ENCODE measurements at places on chromosomes 5 and 9.

GRCh38 chr9:94827584-94828304, 101.2 kb downstream of the AOPEP start:
- DNase-seq = no peak

DNA sequence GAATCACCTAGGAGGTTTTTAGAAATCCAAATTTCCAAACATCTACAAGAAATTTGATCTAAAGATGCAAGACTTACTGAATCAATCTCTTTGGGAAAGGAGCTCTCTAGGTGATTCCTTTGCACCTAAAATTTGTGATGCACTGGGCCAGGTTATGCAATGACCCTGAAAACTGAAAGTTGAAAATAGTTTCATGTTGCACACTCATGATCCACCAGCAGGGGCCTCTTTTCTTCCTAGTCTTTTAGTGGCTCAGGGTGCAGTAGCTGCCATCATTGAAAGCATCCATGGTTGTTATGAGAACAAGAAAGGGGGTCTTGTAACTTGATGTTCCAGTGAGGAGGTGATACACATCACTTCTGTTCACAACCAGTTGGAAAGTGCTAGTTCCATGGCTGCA, 486.8 kb downstream of the PSAT1 start:
- DNase-seq = no peak

DNA sequence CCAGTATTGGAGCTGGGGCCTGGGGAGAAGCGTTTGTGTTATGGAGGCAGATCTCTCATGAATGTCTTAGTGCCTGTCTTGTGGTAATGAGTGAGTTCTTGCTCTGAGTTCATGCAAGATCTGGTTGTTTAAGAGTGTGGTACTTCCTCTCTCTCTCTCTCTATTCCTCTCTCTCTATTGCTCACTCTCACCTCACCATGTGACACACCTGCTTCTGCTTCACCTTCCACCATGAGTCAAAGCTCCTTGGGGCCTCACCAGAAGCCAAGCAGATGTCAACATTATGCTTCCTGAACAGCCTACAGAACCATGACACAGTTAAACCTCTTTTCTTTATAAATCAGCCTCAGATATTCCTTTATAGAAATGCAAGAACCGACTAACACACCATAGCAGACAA, 242.7 kb upstream of the ADRA1B start:
- no peak for DNase-seq

DNA sequence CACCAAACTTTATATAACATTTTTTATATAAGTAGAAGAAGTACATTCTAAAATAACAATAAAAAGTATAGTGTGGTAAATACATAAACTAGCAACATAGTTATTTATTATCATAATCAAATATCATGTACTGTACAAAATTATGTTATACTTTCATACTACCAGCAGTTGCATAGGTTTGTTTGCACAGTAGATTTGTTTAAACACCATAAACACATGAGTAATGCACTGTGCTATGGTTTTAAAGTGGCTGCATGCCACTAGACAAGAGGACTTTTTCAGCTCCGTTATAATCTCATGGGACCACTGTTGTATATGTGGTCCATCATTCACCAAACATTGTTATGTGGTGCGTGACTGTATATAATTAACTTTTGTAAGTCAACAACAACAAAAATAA, 137.6 kb downstream of the DRD1 start:
- DNase-seq = no peak

GRCh38 chr5:14068136-14068535, 75.0 kb upstream of the TRIO start:
- no peak for DNase-seq

Data from lower leg skin (tissue), 4 donors.